HEK293T (cell line): ENCODE measurements at places on chromosomes 6 and 20.

- no peak for DNase-seq
Measured at GRCh38 chr6:107539409-107539808, 49.5 kb downstream of the SOBP start.

DNA sequence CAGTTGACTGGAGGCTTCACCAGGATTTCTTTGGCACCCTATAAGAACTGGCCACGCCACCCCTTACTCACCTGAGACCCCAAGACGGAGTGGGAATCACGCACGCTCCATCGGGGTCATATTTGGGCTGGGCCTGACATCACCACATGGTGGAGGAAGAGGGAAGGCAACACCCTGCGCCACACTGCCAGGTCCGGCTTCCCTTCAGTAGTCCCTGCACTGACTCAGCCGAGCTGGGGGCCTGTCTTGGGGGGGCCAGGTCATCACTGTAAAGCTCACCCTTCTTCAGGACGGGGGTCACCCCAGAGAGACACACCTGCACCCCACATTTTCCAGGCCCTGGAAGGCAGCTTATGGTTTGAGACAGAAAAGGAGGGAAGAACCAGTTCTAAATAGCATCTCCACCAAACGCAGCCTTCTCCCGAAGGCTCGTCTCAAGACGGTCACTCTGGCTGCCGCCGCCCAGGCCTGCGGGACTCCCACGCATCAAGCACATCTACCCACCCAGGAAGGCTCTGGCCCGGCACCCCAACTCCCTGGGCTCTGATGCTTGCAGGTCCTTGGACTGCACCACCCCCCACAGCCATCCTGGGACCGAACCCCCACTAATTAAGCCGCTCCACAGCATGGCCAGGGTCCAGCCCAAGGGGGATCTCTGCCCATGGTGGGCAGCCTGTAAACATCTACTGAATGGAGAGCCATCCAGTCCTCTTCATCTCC, 51.8 kb downstream of the GINS1 start:
- DNase-seq = no peak

DNA sequence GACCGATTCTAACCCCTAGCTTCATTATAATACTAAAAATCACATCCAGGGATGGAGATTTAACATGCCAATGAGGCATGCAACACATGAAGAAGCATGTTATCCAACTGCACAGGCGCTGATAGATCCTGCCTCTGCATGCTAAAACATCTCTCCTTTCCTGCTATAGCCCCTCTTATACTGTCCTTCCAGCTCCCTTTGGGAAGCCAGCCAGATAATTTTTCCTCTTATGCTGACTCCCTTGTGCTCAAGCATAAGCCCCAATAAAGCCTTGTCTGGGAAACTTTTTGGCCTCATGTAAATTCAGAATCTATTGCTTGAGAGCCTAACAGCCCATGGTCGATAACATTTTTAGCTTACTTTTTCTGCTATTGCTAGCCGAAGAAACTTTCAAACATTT, 404.3 kb downstream of the EPM2A start:
- DNase-seq = no peak

- no peak for DNase-seq
Measured at GRCh38 chr6:111841822-111842221, 31.4 kb downstream of the FYN start.

GRCh38 chr6:133547136-133547535, 306.0 kb downstream of the EYA4 start:
- no peak for DNase-seq

DNA sequence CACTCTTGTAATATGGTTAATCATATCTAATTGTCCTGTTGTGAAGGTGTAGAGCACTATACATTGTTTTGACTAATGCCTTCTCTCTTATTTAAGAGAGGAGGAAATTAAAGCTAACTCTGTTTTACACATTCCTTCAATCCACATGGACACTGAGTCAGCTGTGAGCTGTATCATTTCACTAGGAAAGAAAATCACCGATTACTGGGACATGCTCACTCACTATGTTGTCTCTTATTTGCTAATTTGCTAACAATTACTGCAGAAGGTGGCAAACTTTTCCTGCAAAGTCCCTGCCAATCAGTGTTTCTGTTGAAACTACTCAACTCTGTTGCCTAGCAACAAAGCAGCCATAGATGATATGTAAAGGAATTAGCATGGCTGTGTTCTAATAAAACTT, 98.2 kb downstream of the BCAS1 start:
- no peak for DNase-seq
